HT1080 (cell line): ENCODE measurements at places on chromosomes 12 and 14. TPM values are rescaled to one million over a fixed set of nuclear protein-coding genes. Genes with fewer than 3 reads are reported as not detected.
A peak's percentile ranks its signal among the peaks of the same experiment; 100 is the strongest.

GRCh38 chr14:28652782-28653181, 113.8 kb upstream of the FOXG1 start:
- DNase-seq: peak; percentile 46

KRT77 gene
- total RNA-seq: not detected in 2 replicates

RFX4 gene
- not detected in 2 replicates for total RNA-seq

- no peak for DNase-seq
Measured at GRCh38 chr14:21326972-21327371, 47.1 kb downstream of the RPGRIP1 start.

- DNase-seq: no peak
Measured at GRCh38 chr12:1607940-1608712, 13.7 kb upstream of the FBXL14 start.

EML5 gene
- total RNA-seq: 1.5 and 2.0 TPM in 2 replicates

- no peak for DNase-seq
Measured at GRCh38 chr14:35535483-35536112, 1.6 kb downstream of the INSM2 start.

APOF gene
- not detected in 2 replicates for total RNA-seq

DNA sequence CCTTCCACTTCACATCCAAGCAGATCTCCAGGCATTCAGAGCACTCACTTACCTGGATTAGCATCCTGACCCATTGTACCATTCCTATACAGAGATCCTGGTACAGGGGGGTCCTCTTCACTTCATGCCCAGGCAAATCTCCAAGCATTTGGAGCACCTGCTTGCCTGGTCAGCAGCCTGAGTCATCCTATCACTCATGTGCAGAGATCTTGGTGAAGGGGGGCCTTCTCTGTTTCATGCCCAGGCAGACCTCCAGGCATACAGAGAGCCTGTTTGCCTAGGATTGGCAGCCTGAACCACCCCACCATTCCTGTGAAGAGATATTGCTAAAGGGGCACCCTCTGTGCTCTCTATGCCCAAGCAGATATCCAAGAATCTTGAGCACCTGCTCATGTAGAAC, 111.1 kb upstream of the CCDC175 start:
- DNase-seq: peak; percentile 30
